Activated CD4-positive, alpha-beta T cell treated with anti-CD3 and anti-CD28 coated beads, Interleukin-2, Interleukin-6, amounts not matched to agents 100 ng/mL and 50 ng/mL, durations not matched to agents 16 hours and 8 hours (primary cell): ENCODE measurements at places on chromosomes 7 and 10.

DNA sequence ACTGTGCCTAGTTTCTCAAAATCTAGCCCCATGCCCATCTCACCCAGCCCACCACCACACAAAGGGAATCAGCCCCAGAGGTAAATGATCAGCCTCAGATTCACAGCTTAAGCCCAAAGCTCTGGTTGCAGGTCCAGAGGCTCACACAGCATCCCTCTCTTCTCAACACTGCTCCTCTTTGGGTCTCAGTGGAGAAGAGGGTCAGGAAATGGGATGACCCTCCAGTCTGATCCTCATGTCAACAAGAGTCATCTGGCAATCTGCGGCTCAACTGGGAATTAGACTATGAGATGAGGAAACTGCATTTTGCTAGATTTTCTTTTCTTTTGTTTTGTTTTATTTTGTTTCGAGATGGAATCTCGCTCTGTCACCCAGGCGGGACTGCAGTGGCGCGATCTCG, 126.2 kb upstream of the PDLIM1 start:
- no peak for DNase-seq

- DNase-seq, result no peak
Observed at GRCh38 chr7:49119706-49120105, 195.4 kb downstream of the CDC14C start.

GRCh38 chr7:9719303-9719702, 1254.4 kb upstream of the PHF14 start:
- DNase-seq, result no peak

DNA sequence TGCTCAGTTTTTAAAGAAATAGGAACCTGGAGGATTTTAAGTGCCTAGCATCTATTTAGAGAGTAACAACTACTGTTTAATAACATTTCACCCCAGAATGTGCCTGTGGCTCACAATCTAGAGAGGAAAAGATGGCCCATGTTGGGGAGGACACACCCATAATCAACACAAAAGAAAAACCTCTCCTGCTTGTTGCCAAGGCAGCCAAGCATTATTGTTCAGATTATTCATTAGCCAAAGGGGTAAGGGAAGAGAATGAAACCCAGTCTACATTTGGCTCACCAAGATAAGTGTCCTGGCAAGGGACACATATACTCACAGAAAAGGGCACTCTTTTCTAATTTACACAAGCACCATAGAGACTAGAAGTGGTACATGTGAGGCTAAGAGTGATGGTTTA, 17.7 kb upstream of the IFIT1B start:
- DNase-seq, result no peak
